ENCODE measurements at places on chromosomes 7 and 10. TPM values are rescaled to one million over a fixed set of nuclear protein-coding genes. Genes with fewer than 3 reads are reported as not detected.

ABCC2 gene
- total RNA-seq, result 1.2 TPM

PIK3AP1 gene
- total RNA-seq, result 23.6 TPM

JCAD gene
- 103 TPM for total RNA-seq

GTPBP10 gene
- total RNA-seq, result 7.4 TPM

DNA sequence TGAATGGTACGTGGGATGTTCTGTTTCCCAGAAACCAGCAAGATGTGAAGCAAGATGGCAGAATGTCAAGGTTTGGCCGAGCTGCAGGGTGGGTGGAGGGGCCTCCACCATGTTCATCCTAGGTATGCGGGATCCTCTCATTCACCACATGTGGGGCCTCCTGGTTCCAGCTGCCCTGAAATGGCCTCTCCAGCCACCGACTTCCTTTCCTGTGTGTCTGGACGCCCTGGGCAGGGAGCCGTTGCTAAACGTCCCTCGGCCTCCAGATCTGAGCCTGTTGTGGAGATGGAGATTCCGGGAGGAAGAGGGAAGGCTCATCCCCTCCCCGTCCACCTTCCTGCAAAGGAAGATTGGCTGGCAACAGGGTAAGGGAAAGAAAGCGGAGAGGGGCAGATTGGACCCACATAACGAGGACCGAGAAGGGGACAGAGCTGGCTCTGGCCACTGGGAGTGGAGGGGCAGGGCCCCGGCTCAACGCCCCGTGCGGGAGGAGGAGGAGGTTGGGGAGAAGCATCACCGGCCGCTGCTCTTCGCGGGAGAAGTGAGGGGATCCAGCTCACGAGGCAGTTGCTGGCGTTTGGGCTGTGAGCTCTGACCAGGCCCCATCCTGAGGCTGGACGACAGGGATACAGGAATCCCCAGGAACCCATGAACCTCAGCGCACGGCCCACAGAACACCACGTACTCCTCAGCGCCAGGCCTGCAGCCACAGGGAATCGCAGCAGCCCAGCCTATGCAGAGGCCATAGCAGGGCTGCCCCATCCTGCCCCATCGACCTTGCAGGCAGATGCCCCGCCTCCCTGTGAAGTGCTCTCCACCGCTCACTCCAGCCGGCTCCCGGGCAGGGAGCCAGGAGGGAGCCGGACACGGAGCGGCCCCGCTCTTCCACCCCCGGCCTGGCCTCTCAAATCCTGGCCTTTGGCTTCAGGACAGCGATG is 98.3 kb downstream of the FOXL3 start:
- DNase-seq, result no peak
- H3K36me3 ChIP-seq, result no peaks in the 10 kb centered on the region
- no peaks in the 10 kb centered on the region for H3K4me1 ChIP-seq
- no peak overlapping the region for H3K27ac ChIP-seq
- no peaks in the 10 kb centered on the region for H3K27me3 ChIP-seq

- H3K4me1 ChIP-seq, result no peaks in the 10 kb centered on the region
- H3K4me3 ChIP-seq, result no peak overlapping the region
- H3K36me3 ChIP-seq, result no peaks in the 10 kb centered on the region
- no peaks in the 10 kb centered on the region for H3K27me3 ChIP-seq
- H3K27ac ChIP-seq, result no peak overlapping the region
Observed at GRCh38 chr10:44578271-44578670, 193.4 kb upstream of the CXCL12 start.

GRCh38 chr7:99559175-99559915 is 903 bp downstream of the ZNF655 start:
- peaks cover 37% of the 10 kb centered on the region for H3K36me3 ChIP-seq
- no peaks in the 10 kb centered on the region for H3K27me3 ChIP-seq
- peak overlapping the region; percentile 87 for H3K4me3 ChIP-seq
- H3K4me1 ChIP-seq, result peaks cover 11% of the 10 kb centered on the region
- peak overlapping the region; percentile 99 for H3K27ac ChIP-seq

- peak overlapping the region; percentile 82 for H3K27ac ChIP-seq
- H3K27me3 ChIP-seq, result no peaks in the 10 kb centered on the region
- H3K36me3 ChIP-seq, result peaks cover 9% of the 10 kb centered on the region
- no peak overlapping the region for H3K4me3 ChIP-seq
Observed at GRCh38 chr7:44631458-44632115, 25.2 kb downstream of the OGDH start.

GRCh38 chr10:60351191-60351853 is 38.4 kb downstream of the ANK3 start:
- no peak overlapping the region for H3K27ac ChIP-seq
- H3K4me3 ChIP-seq, result no peak overlapping the region
- H3K36me3 ChIP-seq, result no peaks in the 10 kb centered on the region

DNA sequence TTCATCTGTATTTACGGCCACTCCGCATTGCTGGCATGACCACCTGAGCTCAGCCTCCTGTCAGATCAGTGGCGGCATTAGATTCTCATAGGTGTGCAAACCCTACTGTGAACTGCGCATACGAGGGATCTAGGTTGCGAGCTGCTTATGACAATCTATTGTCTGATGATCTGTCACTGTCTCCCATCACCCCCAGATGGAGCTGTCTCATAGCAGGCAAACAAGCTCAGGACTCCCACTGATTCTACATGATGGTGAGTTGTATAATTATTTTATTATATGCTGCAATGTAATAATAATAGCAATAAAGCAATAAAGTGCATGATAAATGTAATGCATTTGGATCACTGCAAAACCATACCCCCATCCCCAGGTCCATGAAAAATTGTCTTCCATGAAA is 1172.9 kb upstream of the AUTS2 start:
- no peaks in the 10 kb centered on the region for H3K36me3 ChIP-seq
- no peak for DNase-seq
- H3K27me3 ChIP-seq, result no peaks in the 10 kb centered on the region
- no peak overlapping the region for H3K27ac ChIP-seq
- peaks cover 6% of the 10 kb centered on the region for H3K4me1 ChIP-seq

DNA sequence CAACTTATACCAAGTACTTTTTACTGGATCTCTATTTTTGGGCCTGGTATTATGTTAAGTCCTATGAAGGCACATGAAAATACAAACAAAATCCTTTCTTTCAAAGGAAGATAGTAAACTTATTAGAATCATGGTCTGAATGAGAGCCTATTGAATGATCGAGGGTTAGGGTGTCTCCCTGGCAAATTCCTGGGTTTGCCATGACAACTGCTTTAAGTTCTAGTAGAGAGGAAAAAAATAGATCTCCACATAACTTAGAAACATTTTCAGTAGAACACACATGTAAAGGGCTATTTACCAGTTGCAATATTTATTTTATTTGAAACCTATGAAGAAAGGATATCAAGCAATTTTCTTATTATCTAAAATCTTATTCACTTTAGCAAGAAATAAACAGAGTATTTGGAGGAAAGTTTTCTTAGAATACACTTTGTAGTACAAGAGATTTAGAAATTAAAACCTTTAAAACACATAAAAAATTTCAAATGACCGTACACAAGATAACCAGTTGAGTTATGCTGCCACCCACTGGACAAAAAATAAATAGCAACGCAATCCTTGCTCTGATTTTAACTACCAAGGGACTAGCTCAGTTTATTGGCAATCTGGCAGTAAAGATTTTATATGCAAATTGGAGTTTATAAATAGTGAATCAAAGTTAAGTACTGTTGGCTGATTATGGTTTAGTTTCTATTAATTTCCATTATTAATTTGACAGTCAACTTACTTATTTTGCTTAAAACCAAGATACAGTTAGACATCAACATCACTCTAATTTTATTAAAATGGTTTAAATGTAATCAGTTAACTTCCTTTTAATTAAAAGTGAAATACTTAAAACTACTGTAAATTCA is 33.9 kb downstream of the CACUL1 start:
- H3K4me3 ChIP-seq, result no peak overlapping the region
- peaks cover 27% of the 10 kb centered on the region for H3K4me1 ChIP-seq
- no peaks in the 10 kb centered on the region for H3K36me3 ChIP-seq
- peak; percentile 19 for DNase-seq

DNA sequence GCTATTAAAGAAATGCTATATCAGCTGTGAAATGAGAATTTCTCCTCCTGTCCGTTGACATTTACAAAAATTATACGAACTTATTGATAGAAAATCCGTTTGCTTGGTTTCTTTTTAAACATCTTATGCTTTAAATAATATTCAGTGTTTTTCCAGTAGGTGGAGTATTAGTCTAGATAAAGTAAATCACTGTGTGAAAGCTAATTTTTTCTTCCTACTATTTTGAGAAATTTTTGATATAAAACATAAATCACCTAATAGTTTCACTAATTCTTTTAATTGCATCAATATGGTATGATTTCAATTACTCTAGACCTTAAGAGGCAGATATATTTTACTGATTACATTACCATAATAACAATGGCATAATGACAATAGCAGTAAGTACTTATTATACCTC is 335.2 kb upstream of the C7orf33 start:
- no peaks in the 10 kb centered on the region for H3K36me3 ChIP-seq
- H3K27ac ChIP-seq, result no peak overlapping the region
- no peaks in the 10 kb centered on the region for H3K4me1 ChIP-seq
- H3K4me3 ChIP-seq, result no peak overlapping the region

DNA sequence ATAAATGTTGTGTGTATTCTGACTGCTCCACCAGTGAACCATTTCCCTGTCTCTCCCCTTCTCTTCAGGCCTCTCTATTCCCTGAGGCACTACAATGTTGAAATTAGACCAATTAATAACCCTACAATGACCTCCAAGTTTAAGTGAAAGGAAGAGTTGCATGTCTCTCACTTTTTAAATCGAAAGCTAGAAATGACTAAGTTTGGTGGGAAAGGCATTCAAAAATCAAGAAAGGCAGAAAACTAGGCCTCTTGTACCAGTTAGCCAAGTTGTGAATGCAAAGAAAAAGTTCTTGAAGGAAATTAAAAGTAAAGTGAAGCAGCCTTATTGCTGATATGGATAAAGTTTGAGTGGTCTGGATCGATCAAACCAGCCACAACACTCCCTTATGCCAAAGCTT is 198.3 kb upstream of the YAE1 start:
- no peaks in the 10 kb centered on the region for H3K36me3 ChIP-seq
- DNase-seq, result no peak
- H3K4me1 ChIP-seq, result no peaks in the 10 kb centered on the region
- no peak overlapping the region for H3K4me3 ChIP-seq
- no peak overlapping the region for H3K27ac ChIP-seq
- H3K27me3 ChIP-seq, result no peaks in the 10 kb centered on the region

DNA sequence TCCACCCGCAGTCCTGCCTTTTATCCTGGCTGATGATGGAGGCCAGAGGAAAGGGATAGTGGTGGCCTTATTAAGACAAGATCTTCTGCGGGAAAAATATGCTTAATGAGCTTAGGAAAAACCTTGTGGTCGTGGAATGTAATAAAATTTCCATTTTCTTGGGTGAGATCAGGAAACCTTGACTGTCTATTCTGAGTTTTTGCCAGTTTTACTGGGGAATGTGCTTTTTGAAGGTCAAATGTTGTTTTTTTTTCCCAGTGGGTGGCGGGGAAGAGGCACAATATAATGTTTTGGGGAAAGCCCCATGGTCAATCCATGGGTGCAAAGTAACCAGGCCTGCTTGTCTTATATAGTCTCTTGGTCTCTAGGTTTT is 118.5 kb downstream of the CREB5 start:
- H3K4me1 ChIP-seq, result peaks cover 8% of the 10 kb centered on the region
- H3K27me3 ChIP-seq, result no peaks in the 10 kb centered on the region
- no peaks in the 10 kb centered on the region for H3K36me3 ChIP-seq
- peak overlapping the region; percentile 2 for H3K27ac ChIP-seq

GRCh38 chr7:76201732-76202665 is at the start of gene SRRM3:
TSS of gene SRRM3 (plus strand) at chr7:76201896. CDS start at chr7:76235067, 33,171 bp downstream.
- H3K36me3 ChIP-seq, result no peaks in the 10 kb centered on the region
- DNase-seq, result no peak
- peak within 1 kb of the TSS; percentile 21 for H3K4me3 ChIP-seq
- H3K27me3 ChIP-seq, result no peaks in the 10 kb centered on the region

DNA sequence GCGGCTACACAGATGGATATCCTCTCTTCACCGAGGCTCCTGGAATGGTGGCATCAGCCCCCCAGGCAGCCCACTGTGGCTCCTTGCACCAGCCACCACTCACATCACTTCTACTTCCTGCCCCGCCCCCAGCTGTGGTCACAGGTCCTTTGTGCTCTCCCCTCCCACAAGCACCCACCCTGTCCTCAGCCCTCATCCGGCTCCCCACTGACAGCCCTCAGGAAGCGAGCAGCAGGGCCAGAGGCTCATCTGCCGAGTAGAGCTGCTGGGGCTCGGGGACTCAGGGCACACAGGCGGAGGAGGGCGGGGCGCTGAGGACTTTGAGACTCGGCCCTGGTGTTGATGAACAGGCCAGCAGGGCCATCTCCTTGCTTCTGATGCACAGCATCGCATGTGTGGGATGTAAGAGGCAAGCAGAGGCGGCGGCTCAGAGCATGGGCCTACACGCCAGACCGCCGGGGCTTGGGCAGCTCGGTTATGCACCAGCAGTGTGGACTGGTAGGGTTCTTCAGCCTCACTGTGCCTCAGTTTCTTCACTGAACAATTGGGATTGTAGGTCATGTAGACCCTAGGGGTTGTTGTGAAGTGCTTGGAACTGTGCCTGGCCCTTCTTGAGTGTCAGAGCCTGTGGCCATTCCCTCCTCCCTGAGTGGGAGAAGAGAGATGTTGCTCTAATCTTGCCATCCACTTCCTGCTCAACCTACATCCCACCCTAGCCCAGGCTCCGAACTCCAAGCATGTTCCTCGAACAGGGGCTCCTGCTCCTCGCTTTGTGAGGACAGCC is at the start of gene PRF1:
Gene PRF1, minus strand, starts transcription at position 77 of the 784 bp plus-strand sequence. CDS start 1,839 bp downstream, outside the sequence.
- H3K27me3 ChIP-seq, result no peaks in the 10 kb centered on the region
- no peak for DNase-seq
- H3K27ac ChIP-seq, result no peak within 1 kb of the TSS

DNA sequence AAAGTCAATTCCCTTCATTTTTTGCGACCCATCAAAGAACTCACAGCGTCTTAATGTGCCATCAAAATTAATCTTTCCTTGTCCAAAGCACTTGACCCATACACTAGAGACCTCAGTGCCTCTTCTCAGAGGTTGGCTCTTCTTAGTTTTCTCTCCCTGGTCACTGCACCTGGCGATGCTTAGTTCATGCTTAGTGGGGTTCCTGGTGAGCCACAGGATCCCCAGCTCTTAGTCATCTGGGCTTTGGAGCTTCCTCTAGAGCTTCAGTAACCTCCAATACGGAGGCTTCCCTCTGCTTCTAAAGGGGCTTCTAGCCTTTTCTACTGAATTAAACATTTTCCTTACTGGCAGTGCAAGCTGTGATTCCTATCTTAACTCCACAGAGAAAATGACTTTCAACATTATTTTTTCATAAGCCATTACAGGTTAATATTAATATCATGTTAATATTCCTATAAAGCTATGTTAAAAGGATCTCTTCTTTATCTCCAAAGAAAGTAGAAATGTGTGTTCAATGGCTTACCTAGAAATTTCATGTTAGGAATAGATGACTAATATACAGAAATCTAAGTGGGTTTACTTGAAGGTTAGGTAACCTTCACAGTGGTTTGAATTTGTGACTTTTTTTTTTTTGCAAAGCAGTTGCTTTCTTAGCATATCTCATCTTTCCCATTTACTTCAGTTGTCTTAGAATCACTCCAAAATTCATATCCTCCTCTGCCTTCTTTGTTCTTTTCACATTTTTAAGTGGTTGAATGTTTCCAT is 295.2 kb downstream of the CAMK1D start:
- H3K4me3 ChIP-seq, result no peak overlapping the region
- DNase-seq, result no peak
- H3K4me1 ChIP-seq, result no peaks in the 10 kb centered on the region
- H3K27me3 ChIP-seq, result no peaks in the 10 kb centered on the region

Measured in thoracic aorta (tissue), 2 donors.